Hair follicular keratinocyte (primary cell): ENCODE measurements at places on chromosomes 11 and 22. TPM values are rescaled to one million over a fixed set of nuclear protein-coding genes. Genes with fewer than 3 reads are reported as not detected.

BDNF gene
- total RNA-seq, result under 0.01 and 0.08 TPM in 2 replicates

TBX1 gene
- 13.7 and 22.6 TPM in 2 replicates for total RNA-seq

CHST1 gene
- total RNA-seq, result 2.0 and 5.2 TPM in 2 replicates

SCUBE1 gene
- total RNA-seq, result not detected in 2 replicates

ATF4 gene
- 524 and 717 TPM in 2 replicates for total RNA-seq

TENM4 gene
- total RNA-seq, result 9.4 and 15.3 TPM in 2 replicates

LUZP2 gene
- not detected in 2 replicates for total RNA-seq

LYVE1 gene
- total RNA-seq, result not detected in 2 replicates

OSM gene
- not detected in 2 replicates for total RNA-seq

KRTAP5-10 gene
- not detected in 2 replicates for total RNA-seq

POU2AF2 gene
- total RNA-seq, result not detected in 2 replicates

ART5 gene
- total RNA-seq, result not detected in 2 replicates

DNAJB7 gene
- total RNA-seq, result not detected in 2 replicates

PHOX2A gene
- not detected in 2 replicates for total RNA-seq

TEX12 gene
- not detected in 2 replicates for total RNA-seq

NLRP10 gene
- 0.08 and 0.47 TPM in 2 replicates for total RNA-seq

TRIM49C gene
- total RNA-seq, result not detected in 2 replicates

LRRC32 gene
- total RNA-seq, result not detected in 2 replicates

MAJIN gene
- total RNA-seq, result not detected in 2 replicates

KMT5B gene
- total RNA-seq, result 12.5 and 14.6 TPM in 2 replicates
